ENCODE measurements at places on chromosomes 4 and X. TPM values are rescaled to one million over a fixed set of nuclear protein-coding genes. Genes with fewer than 3 reads are reported as not detected.

Gene HTRA3
- 3.6 TPM for total RNA-seq

Gene SPATA4
- not detected for total RNA-seq

Gene ARHGAP36
- total RNA-seq = not detected

Gene SSX4B
- not detected for total RNA-seq

Gene TMPRSS11D
- total RNA-seq = 0.09 TPM

Measured in dermis blood vessel endothelial cell (primary cell).